Activated naive CD4-positive, alpha-beta T cell treated with anti-CD3 and anti-CD28 coated beads for 36 hours (primary cell): ENCODE measurements at places on chromosomes 12 and 14. TPM values are rescaled to one million over a fixed set of nuclear protein-coding genes. Genes with fewer than 3 reads are reported as not detected.
A peak's percentile ranks its signal among the peaks of the same experiment; 100 is the strongest.

The NPAS3 gene
- total RNA-seq: not detected

The CD9 gene
- total RNA-seq: 3.3 TPM

The CCDC85C gene
- total RNA-seq: 11.3 TPM

The SOAT2 gene
- total RNA-seq: 0.74 TPM

The CLEC9A gene
- not detected for total RNA-seq

DNA sequence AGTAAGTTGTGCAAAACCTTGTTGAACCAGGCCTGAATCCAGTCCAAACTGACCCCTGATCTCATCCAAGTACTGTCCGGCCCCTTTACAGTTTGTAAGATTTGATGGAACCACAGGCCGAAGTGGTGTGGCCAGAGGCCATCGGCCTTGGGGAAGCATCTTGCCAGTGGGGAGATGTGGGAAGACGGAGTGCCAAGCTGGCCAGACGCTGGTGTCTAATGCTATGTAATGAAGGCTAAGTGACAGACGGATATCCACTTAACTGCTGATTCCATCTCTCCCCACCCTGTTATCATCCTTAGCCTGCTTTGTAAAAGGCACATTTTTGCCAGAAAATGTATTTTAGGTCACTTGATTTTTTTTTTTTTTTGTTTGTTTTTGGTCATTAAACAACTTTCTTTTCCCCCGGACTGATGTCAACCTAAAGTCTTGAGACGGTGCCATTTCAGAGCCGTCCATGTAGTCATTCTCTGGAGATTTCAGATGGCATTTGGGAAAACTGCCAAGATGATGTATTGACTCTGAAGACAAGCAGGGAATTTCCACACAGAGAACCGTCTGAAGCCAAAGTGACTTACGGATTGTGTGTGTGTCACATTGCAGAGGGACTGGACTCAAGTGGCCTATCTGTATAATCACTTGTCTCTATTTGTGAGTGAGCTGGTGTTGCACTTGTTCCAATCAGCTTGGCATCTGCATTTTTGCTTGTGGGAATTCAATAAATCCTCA, 86.5 kb upstream of the MANSC4 start:
- H3K27me3 ChIP-seq: no peaks in the 10 kb centered on the region
- no peak overlapping the region for H3K4me3 ChIP-seq
- peaks cover 23% of the 10 kb centered on the region for H3K4me1 ChIP-seq
- H3K27ac ChIP-seq: no peak overlapping the region
- no peaks in the 10 kb centered on the region for H3K36me3 ChIP-seq
- no peak for DNase-seq

GRCh38 chr14:86933460-86933859, 1059.5 kb downstream of the GALC start:
- no peak for DNase-seq
- no peaks in the 10 kb centered on the region for H3K27me3 ChIP-seq
- no peak overlapping the region for H3K27ac ChIP-seq
- H3K4me1 ChIP-seq: no peaks in the 10 kb centered on the region

DNA sequence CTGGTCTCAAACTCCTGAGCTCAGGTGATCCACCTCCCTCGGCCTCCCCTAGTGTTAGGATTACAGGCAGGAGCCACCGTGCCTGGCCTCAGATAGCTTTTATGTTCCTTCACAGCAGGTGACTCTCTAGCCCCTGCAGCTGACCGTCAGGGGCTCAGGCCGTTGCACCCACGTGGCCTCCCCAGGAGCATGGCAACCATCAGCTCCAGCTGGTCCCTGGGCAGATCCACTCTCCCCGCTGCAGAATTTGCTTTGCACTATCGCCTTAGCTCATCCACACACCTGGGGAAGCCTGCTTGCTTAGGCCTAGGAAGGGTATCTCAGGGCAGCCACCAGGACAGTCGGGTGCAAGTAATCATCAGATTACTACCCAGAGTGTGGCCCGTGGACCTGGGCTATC, 62.6 kb downstream of the TSPAN9 start:
- peaks cover 12% of the 10 kb centered on the region for H3K27me3 ChIP-seq
- no peak overlapping the region for H3K4me3 ChIP-seq
- H3K4me1 ChIP-seq: no peaks in the 10 kb centered on the region

GRCh38 chr12:51972422-51972812, 20.9 kb downstream of the ACVR1B start:
- H3K36me3 ChIP-seq: peaks cover 19% of the 10 kb centered on the region
- H3K4me1 ChIP-seq: peaks cover 70% of the 10 kb centered on the region
- H3K27me3 ChIP-seq: no peaks in the 10 kb centered on the region
- DNase-seq: no peak

DNA sequence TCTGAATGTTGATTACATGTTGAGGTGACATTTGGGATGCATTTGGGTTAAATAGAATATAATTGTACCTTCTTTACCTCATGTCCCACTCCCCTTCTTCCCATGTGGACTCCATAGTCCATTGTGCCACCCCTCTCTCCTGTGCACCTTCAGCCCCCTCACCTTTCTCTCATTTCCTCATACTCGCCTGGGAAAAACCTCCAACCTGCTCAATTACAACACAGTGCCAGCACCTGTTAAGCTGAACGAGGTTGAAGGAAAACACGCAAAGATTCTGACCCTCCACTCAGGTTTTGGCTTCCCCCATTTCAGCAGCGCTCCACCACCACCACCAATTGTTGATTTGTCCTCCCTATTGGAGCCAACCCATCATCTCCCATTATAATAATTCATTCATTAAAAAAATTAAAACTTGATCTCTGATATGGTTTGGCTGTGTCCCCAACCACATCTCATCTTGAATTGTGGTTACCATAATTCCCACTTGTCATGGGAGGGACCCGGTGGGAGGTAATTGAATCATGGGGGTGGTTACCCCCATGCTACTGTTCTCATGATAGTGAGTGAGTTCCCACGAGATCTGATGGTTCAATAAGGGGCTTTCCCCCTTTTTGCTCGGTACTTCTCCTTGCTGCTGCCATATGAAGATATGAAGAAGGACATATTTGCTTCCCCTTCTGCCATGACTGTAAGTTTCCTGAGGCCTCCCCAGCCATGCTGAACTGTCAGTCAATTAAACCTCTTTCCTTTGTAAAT, 33.7 kb upstream of the PPP2R5C start:
- no peaks in the 10 kb centered on the region for H3K27me3 ChIP-seq
- H3K36me3 ChIP-seq: no peaks in the 10 kb centered on the region
- peaks cover 44% of the 10 kb centered on the region for H3K4me1 ChIP-seq

GRCh38 chr12:54596526-54596946, 8.1 kb upstream of the PPP1R1A start:
- no peak overlapping the region for H3K4me3 ChIP-seq
- H3K27me3 ChIP-seq: peaks cover 2% of the 10 kb centered on the region
- DNase-seq: peak; percentile 77

- H3K4me3 ChIP-seq: no peak overlapping the region
- DNase-seq: no peak
- no peak overlapping the region for H3K27ac ChIP-seq
- H3K36me3 ChIP-seq: no peaks in the 10 kb centered on the region
Observed at GRCh38 chr12:119389687-119390086, 55.2 kb downstream of the CCDC60 start.

DNA sequence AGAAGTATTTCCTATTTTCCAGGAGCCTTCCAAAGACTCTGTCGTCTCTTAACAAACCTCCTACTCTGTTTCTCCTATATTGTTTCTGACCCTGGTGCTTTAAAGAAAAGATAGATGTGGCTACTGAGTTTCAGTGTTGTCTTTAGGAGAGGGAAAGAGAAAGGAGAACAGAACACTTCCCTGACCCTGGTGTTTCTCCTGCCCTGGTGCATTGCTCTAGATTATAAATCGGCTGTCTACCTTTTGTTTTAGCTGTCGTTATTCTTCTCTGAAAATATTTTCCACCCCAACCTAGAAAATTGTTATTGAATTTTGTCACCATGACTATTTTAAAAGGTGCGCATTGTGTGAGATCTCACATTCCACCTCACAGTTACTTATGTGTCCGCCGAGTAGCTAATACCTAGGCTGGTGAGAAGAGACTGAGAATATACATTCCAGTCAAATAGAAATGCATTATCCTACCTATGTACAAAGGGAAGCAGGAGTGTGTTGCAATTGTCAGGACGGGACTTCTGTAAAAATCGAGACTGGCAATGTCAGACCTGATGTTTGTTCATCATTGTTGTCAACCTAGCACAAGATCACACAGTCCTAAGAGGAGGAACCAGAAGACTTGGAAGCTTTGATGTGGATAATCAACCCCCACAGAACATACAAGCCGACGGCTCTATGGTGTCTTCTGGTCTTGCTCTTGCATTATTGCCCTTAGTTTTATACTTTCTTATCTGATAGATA, 108.7 kb upstream of the SLC38A4 start:
- DNase-seq: no peak
- peaks cover 8% of the 10 kb centered on the region for H3K27me3 ChIP-seq
- H3K4me3 ChIP-seq: no peak overlapping the region
- no peak overlapping the region for H3K27ac ChIP-seq
- H3K4me1 ChIP-seq: no peaks in the 10 kb centered on the region
